ENCODE measurements at places on chromosomes 1 and 21. TPM values are rescaled to one million over a fixed set of nuclear protein-coding genes. Genes with fewer than 3 reads are reported as not detected.

CACHD1 gene
- 0.91 TPM for polyA plus RNA-seq

SHISA4 gene
- polyA plus RNA-seq: 101 TPM

SGIP1 gene
- 3.7 TPM for polyA plus RNA-seq

TGFB2 gene
- 0.76 TPM for polyA plus RNA-seq

S100A2 gene
- polyA plus RNA-seq: 2.8 TPM

ZNF648 gene
- not detected for polyA plus RNA-seq

NOTCH2 gene
- 20.7 TPM for polyA plus RNA-seq

PROK1 gene
- 3.4 TPM for polyA plus RNA-seq

PAQR6 gene
- 0.26 TPM for polyA plus RNA-seq

TMEM81 gene
- 3.0 TPM for polyA plus RNA-seq
